B cell (primary cell): ENCODE measurements at places on chromosomes 11 and 22.

DNA sequence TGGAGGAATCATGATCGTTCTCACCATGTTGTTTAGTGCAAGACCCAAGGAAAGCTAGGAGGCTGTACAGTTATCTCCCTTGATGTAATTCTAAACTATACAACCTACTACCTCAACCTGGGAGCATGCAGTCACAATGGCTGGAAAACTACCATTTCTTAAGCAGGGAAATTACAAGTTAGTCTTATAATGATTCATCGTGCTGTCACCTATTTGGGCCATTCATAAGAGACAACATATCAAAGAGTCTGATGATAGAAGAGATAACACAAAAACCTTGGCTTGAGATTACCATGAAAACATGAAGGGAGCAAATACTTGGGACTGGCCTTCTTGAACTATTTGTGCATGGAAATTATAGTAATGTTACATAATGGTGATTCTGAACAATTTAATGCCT is 30.5 kb upstream of the BLID start:
- H3K27ac ChIP-seq, result no peak overlapping the region
- H3K36me3 ChIP-seq, result no peaks in the 10 kb centered on the region
- H3K4me1 ChIP-seq, result no peaks in the 10 kb centered on the region
- H3K4me3 ChIP-seq, result no peak overlapping the region
- no peaks in the 10 kb centered on the region for H3K27me3 ChIP-seq

GRCh38 chr22:33889748-33890147 is 30.5 kb downstream of the LARGE1 start:
- no peak overlapping the region for H3K4me3 ChIP-seq
- no peaks in the 10 kb centered on the region for H3K36me3 ChIP-seq
- H3K27ac ChIP-seq, result no peak overlapping the region
- DNase-seq, result peak; percentile 35
- H3K27me3 ChIP-seq, result no peaks in the 10 kb centered on the region

- no peaks in the 10 kb centered on the region for H3K36me3 ChIP-seq
- no peak for DNase-seq
- H3K27ac ChIP-seq, result no peak overlapping the region
- no peaks in the 10 kb centered on the region for H3K27me3 ChIP-seq
- H3K4me1 ChIP-seq, result no peaks in the 10 kb centered on the region
Measured at GRCh38 chr11:134987822-134988221, 575.8 kb upstream of the B3GAT1 start.

GRCh38 chr22:35124691-35125219 is 58.8 kb downstream of the ISX start:
- no peak overlapping the region for H3K4me3 ChIP-seq
- no peaks in the 10 kb centered on the region for H3K36me3 ChIP-seq
- H3K4me1 ChIP-seq, result no peaks in the 10 kb centered on the region
- H3K27ac ChIP-seq, result no peak overlapping the region

DNA sequence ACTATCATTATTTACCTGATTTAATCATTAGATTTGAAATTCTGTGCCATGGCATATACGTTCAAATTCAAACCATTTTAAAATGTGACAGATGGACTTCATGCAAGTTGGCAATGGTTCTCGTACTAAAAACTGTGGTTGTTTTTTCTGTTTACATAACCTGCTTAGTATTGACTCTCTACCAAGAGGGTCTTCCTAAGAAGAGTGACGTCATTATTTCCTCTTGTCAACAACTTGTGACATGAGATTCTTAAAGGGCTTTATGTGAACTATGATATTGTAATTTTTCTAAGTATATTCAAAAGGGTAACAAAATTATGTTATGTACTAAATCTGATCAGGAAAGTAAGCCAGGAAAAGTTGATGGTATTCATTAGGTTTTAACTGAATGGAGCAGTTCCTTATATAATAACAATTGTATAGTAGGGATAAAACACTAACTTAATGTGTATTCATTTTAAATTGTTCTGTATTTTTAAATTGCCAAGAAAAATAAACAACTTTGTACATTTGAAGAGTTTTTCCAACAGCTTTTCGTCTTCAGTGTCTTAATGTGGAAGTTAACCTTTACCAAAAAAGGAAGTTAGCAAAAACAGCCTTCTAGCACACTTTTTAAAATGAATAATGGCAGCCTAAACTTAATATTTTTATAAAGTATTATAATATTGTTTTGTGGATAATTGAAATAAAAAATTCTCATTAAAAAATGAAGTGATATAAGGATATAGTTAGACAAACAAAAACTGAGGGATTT is 87.0 kb downstream of the GRK3 start:
- peak overlapping the region; percentile 18 for H3K4me3 ChIP-seq
- H3K4me1 ChIP-seq, result peaks cover 27% of the 10 kb centered on the region
- H3K27me3 ChIP-seq, result no peaks in the 10 kb centered on the region
- DNase-seq, result peak; percentile 27
- peaks cover 13% of the 10 kb centered on the region for H3K36me3 ChIP-seq

- no peaks in the 10 kb centered on the region for H3K36me3 ChIP-seq
- peak; percentile 71 for DNase-seq
- peaks cover 15% of the 10 kb centered on the region for H3K4me1 ChIP-seq
Measured at GRCh38 chr11:19777377-19778102, 64.9 kb downstream of the NAV2 start.

- no peak for DNase-seq
- no peaks in the 10 kb centered on the region for H3K4me1 ChIP-seq
- peaks cover 2% of the 10 kb centered on the region for H3K36me3 ChIP-seq
- H3K27me3 ChIP-seq, result no peaks in the 10 kb centered on the region
Measured at GRCh38 chr11:44229624-44230023, 80.3 kb downstream of the ALX4 start.

- no peaks in the 10 kb centered on the region for H3K27me3 ChIP-seq
- no peaks in the 10 kb centered on the region for H3K36me3 ChIP-seq
- H3K4me1 ChIP-seq, result no peaks in the 10 kb centered on the region
- H3K4me3 ChIP-seq, result no peak overlapping the region
- no peak for DNase-seq
Measured at GRCh38 chr11:77302752-77303151, 1.3 kb upstream of the GDPD4 start.

GRCh38 chr22:25368271-25368670 is 148.8 kb downstream of the CRYBB2 start:
- H3K27me3 ChIP-seq, result no peaks in the 10 kb centered on the region
- H3K4me3 ChIP-seq, result no peak overlapping the region
- no peak overlapping the region for H3K27ac ChIP-seq
- H3K4me1 ChIP-seq, result no peaks in the 10 kb centered on the region
- no peak for DNase-seq

DNA sequence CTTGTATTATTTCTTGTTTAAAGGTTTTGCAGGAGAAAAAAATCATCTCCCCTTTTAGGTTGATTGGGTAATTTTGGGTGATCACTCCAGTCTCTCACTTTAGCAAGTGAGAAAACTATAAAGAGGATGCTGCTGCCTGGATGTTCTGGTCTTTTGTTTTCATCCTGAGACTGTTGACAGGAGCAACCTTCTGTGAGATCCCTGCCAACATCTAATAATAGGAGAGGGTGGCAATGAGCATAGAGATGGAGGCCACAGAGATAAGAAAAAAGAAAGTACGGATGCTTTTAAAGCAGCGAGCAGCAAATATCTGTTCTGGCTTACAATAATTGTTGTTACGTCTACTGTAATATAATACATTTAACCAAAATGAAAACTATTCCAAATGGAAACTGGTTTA is 293.6 kb upstream of the MTNR1B start:
- no peaks in the 10 kb centered on the region for H3K36me3 ChIP-seq
- no peaks in the 10 kb centered on the region for H3K27me3 ChIP-seq
- no peak for DNase-seq
- H3K4me3 ChIP-seq, result no peak overlapping the region
- H3K4me1 ChIP-seq, result no peaks in the 10 kb centered on the region

DNA sequence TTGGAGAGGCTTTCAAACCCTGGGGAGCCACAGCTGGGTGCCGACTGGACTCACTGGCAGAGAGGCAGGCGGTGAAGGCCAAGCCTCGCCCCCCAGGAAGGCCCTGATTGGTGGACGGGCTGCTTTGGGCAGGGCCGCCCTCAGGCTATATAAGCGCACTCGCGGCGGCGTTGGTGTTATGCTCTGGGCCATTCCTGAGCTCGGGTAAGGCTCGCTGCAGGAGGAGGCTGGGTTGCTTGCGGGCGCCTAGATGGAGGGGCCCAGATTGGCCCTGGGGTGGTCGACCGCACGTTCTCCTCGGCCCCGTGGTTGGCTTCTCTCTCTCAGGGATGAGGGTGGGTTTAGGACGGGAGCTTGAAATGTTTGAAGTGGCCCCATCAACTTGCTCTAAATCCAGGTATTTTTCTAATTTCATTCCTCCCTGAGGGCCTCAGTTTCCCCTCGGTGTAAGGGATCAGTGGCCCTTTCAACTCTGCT is at the start of gene SPDYC:
TSS of gene SPDYC (plus strand) at position 176 of the 477 bp plus-strand sequence. CDS start 1,125 bp downstream, outside the sequence.
- H3K4me1 ChIP-seq, result peaks cover 13% of the 10 kb centered on the region
- H3K36me3 ChIP-seq, result no peaks in the 10 kb centered on the region
- peak within 1 kb of the TSS; percentile 51 for H3K27ac ChIP-seq
- H3K27me3 ChIP-seq, result no peaks in the 10 kb centered on the region
- H3K4me3 ChIP-seq, result no peak within 1 kb of the TSS

DNA sequence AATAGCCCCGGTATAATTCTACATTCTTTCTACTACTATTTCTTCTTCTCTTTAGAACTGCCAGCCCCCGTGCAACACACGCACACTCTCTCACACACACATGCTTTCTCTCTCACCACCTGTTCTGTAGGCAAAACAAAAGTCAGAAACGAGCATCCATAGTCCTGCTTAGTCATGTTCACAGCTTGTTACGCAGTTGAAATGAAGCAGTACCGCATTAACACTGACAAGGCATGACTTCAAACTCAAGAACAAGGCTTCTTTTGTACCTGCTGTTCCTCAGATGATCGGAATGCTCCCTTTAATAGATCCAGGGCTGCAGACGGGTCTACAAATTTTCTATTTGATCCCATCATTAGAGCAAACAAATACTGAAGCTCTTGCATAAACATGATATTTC is 42.2 kb downstream of the USP28 start:
- no peak overlapping the region for H3K27ac ChIP-seq
- no peak overlapping the region for H3K4me3 ChIP-seq
- DNase-seq, result no peak
- no peaks in the 10 kb centered on the region for H3K27me3 ChIP-seq

GRCh38 chr11:74212533-74212932 is 41.4 kb downstream of the PPME1 start:
- H3K36me3 ChIP-seq, result no peaks in the 10 kb centered on the region
- H3K27me3 ChIP-seq, result no peaks in the 10 kb centered on the region
- H3K27ac ChIP-seq, result no peak overlapping the region
- no peak overlapping the region for H3K4me3 ChIP-seq

GRCh38 chr11:22539821-22540256 is 85.8 kb downstream of the FANCF start:
- H3K4me3 ChIP-seq, result no peak overlapping the region
- H3K4me1 ChIP-seq, result no peaks in the 10 kb centered on the region
- H3K27ac ChIP-seq, result no peak overlapping the region

DNA sequence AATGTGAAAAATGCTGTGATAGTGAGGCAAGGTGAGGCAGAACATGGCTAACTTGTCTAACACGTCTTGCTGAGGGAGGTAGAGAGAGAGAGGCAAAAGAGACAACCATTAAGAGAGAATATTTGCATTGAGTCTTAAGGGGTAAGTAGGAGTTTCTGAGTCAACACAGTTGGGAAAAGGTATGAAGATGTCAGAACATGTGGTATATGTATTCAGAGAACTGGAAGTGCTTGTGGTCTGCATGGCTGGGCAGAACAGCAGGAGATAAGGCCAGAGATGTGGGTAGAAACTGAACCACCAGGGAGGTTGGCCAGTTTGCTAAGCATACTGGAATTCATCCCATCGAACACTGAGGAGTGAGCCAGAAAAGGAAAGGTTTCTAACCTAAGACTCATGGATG is 25.0 kb upstream of the SLC5A1 start:
- no peak overlapping the region for H3K4me3 ChIP-seq
- no peaks in the 10 kb centered on the region for H3K36me3 ChIP-seq
- DNase-seq, result no peak
- H3K27me3 ChIP-seq, result peaks cover 5% of the 10 kb centered on the region
- H3K4me1 ChIP-seq, result no peaks in the 10 kb centered on the region
- H3K27ac ChIP-seq, result no peak overlapping the region

GRCh38 chr11:112644410-112645131 is 316.6 kb upstream of the NCAM1 start:
- H3K27ac ChIP-seq, result no peak overlapping the region
- no peak for DNase-seq
- no peaks in the 10 kb centered on the region for H3K4me1 ChIP-seq
- H3K27me3 ChIP-seq, result no peaks in the 10 kb centered on the region

DNA sequence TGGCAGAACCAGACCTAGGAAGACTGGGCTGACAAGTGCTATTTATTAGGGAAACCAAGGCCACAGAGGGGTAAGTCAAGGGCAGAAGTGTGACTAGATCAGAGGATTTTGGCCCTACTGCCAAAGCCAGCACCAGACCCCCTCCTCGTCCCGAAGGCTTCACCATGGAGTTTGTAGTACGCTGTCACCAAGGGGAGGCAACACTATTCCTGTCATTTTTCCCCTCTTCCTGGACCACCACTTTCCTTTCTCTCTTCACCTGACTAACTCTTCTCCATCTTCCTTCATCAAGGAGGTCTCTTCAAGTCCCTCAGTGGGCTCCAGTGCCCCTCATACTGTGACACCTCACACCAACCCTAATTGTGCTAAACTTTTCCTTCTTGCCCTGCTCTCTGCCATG is 34.9 kb downstream of the MN1 start:
- no peak overlapping the region for H3K27ac ChIP-seq
- no peaks in the 10 kb centered on the region for H3K4me1 ChIP-seq
- no peak overlapping the region for H3K4me3 ChIP-seq
- no peak for DNase-seq

DNA sequence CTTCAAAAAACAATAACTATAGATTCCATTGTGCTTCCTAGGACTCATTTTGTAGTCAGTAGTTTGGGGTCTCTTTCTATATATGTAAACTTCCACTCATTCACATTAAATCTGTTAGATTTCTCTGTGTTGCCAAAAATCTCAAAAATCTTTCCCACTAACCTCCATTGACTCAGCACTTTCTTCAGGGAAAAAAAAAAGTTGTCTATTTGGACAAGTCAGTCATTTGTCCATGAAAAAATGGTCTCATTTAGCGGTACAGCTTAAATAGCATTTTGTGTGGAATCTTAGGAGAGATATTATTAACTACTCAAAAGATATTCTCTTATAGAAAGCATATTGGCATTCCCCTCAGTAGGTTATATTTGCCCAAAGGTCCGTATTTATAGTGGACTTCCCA is 81.9 kb downstream of the PPP2R1B start:
- no peak overlapping the region for H3K27ac ChIP-seq
- peaks cover 3% of the 10 kb centered on the region for H3K36me3 ChIP-seq
- no peak overlapping the region for H3K4me3 ChIP-seq
- no peaks in the 10 kb centered on the region for H3K4me1 ChIP-seq

- H3K27ac ChIP-seq, result no peak overlapping the region
- H3K4me1 ChIP-seq, result no peaks in the 10 kb centered on the region
- H3K4me3 ChIP-seq, result no peak overlapping the region
Measured at GRCh38 chr11:122265981-122266380, 150.0 kb upstream of the BLID start.

- H3K36me3 ChIP-seq, result no peaks in the 10 kb centered on the region
- no peaks in the 10 kb centered on the region for H3K27me3 ChIP-seq
- no peaks in the 10 kb centered on the region for H3K4me1 ChIP-seq
- H3K27ac ChIP-seq, result no peak overlapping the region
- H3K4me3 ChIP-seq, result no peak overlapping the region
Measured at GRCh38 chr22:25134028-25134427, 65.6 kb upstream of the CRYBB3 start.

- peaks cover 63% of the 10 kb centered on the region for H3K36me3 ChIP-seq
- peaks cover 53% of the 10 kb centered on the region for H3K4me1 ChIP-seq
- peak; percentile 74 for DNase-seq
- no peaks in the 10 kb centered on the region for H3K27me3 ChIP-seq
- H3K27ac ChIP-seq, result peak overlapping the region; percentile 55
Measured at GRCh38 chr11:35211952-35212351, 73.0 kb downstream of the CD44 start.

GRCh38 chr11:64186492-64187165 is 658 bp downstream of the STIP1 start:
- no peak overlapping the region for H3K27ac ChIP-seq
- H3K36me3 ChIP-seq, result peaks cover 3% of the 10 kb centered on the region
- no peaks in the 10 kb centered on the region for H3K27me3 ChIP-seq
